PC-3 (cell line): ENCODE measurements at places on chromosomes 1 and 21. TPM values are rescaled to one million over a fixed set of nuclear protein-coding genes. Genes with fewer than 3 reads are reported as not detected.
A peak's percentile ranks its signal among the peaks of the same experiment; 100 is the strongest.

The OR2T11 gene
- not detected in 2 replicates for total RNA-seq

The UBE2U gene
- total RNA-seq, result not detected in 2 replicates

The RAVER2 gene
- total RNA-seq, result 11.4 and 12.2 TPM in 2 replicates

The LGALS8 gene
- total RNA-seq, result 45.7 and 47.9 TPM in 2 replicates

The LCE6A gene
- not detected in 2 replicates for total RNA-seq

The ACTRT2 gene
- total RNA-seq, result not detected in 2 replicates

The KDF1 gene
- 21.7 and 22.9 TPM in 2 replicates for total RNA-seq

DNA sequence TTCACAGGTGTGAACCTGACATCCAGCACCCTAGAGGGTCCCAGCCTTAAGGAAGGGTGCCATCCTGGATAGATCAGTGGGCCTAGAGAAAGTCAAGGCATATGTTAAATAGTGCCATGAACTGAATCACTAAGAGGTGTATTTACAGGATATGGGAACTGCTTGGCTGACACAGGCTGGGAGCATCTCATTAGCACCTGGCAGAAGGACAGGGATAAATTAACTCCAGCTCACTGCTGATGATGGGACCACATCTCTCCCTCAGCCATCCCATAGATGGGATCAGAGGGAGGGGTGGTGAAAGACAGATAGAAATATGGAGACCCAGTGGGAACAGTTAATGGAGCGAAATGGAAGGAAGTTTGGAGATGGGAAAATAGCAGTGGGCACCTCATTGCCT lies 122.0 kb downstream of the IGSF21 start:
- no peak for DNase-seq
- peaks cover 7% of the 10 kb centered on the region; the same call in 1 of the 2 replicates for H3K27me3 ChIP-seq
- H3K4me3 ChIP-seq, result no peak overlapping the region
- no peaks in the 10 kb centered on the region for H3K36me3 ChIP-seq
- H3K4me1 ChIP-seq, result no peaks in the 10 kb centered on the region

DNA sequence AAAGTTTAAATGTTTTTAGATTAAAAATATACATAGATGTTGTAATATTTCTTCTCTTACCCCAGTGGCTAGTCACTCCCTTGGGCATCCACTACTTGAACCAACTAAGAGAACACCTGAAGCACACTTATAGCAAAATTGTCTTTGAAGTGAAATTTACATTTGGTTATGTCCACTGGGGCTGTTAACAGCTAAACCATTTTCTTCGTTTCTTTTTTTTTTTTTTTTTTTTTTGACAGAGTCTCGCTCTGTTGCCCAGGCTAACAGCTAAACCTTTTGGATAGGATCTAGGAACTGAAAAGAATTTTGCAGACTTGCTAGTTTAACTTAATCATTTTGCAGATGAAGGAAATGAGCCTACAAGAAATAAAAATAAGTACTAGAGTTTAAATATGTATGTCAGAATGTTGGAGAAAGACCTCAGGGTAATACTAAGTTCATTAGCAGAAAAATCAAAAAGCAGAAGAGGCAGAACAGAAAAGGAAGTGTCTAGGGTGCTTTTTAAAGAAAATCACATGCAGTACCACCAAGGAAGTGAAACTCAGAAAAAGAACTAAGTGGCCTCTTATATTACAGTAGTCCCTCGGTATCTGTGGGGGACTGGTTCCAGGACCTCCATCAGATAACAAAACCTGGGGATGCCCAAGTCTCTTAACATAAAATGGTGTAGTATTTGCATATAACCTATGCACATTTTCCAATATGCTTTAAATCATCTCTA lies 11.8 kb downstream of the DRAM2 start:
- no peak overlapping the region for H3K27ac ChIP-seq
- no peak overlapping the region for H3K4me3 ChIP-seq
- H3K27me3 ChIP-seq, result no peaks in the 10 kb centered on the region
- no peak for DNase-seq
- no peaks in the 10 kb centered on the region for H3K4me1 ChIP-seq

- no peaks in the 10 kb centered on the region for H3K27me3 ChIP-seq
- no peak overlapping the region for H3K27ac ChIP-seq
- no peaks in the 10 kb centered on the region for H3K36me3 ChIP-seq
- no peak for DNase-seq
Observed at GRCh38 chr21:40829308-40829707, 17.6 kb downstream of the DSCAM start.

DNA sequence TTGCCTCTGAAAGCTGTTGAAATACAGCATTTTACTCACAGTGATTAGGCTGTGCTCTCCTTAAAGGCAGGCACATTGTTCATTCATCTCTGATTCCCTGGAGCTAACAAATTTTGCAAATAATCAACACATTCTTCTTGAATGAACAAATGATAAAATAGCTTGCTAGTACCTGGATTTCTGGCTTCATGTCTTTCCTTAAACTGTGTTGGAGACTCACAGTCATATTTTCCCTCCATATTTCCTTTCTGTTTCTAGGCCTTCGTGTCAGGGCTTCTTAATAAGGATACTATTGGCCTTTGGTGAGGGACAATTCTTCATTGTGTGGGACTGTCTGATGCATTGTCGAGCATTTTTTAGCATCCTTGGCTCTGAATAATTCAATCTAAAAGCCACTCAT lies 9.7 kb downstream of the HSD11B1 start:
- no peaks in the 10 kb centered on the region for H3K27me3 ChIP-seq
- H3K4me3 ChIP-seq, result no peak overlapping the region
- no peak for DNase-seq
- no peak overlapping the region for H3K27ac ChIP-seq
- H3K36me3 ChIP-seq, result no peaks in the 10 kb centered on the region

GRCh38 chr1:62844030-62844429 lies 60.1 kb downstream of the ATG4C start:
- H3K27me3 ChIP-seq, result no peaks in the 10 kb centered on the region
- no peaks in the 10 kb centered on the region for H3K36me3 ChIP-seq
- no peak overlapping the region for H3K27ac ChIP-seq
- no peak overlapping the region for H3K4me3 ChIP-seq
- no peak for DNase-seq
- no peaks in the 10 kb centered on the region for H3K4me1 ChIP-seq

- H3K27ac ChIP-seq, result no peak overlapping the region
- H3K27me3 ChIP-seq, result peaks cover 38% of the 10 kb centered on the region
- no peaks in the 10 kb centered on the region for H3K36me3 ChIP-seq
Observed at GRCh38 chr1:7177021-7177420, 391.8 kb downstream of the CAMTA1 start.

- H3K36me3 ChIP-seq, result no peaks in the 10 kb centered on the region
- H3K27ac ChIP-seq, result no peak overlapping the region
- H3K4me1 ChIP-seq, result peaks cover 14% of the 10 kb centered on the region
- peak; percentile 23 for DNase-seq
- H3K27me3 ChIP-seq, result no peaks in the 10 kb centered on the region
Observed at GRCh38 chr1:167229719-167230385, 9.2 kb downstream of the POU2F1 start.

- no peaks in the 10 kb centered on the region; the same call in 1 of the 2 replicates for H3K36me3 ChIP-seq
- H3K4me1 ChIP-seq, result peaks cover 12% of the 10 kb centered on the region; the same call in 1 of the 2 replicates
- H3K27ac ChIP-seq, result no peak overlapping the region
- H3K4me3 ChIP-seq, result peak overlapping the region; percentile 69
- peak; percentile 65 for DNase-seq
Observed at GRCh38 chr1:40532844-40533424, 1.5 kb downstream of the ZNF684 start.

DNA sequence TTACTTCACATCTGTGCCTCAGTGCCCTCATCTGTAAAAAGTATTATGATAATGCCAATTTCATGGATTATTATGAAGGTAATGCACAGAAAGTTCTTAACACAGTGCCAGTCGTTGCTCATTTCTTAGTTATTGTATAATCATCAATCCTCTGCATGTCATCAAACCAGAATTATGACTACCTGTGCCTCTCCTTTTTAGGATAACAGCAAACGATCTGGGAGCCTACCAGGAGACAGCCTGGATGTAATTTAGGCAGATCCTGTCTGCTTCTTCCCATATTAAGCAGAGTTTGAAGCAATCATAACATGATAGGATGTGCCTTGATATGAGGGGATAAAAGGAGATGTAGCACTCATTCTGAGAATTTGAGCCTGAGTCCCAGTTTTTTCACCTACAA lies 177.4 kb upstream of the DPT start:
- H3K27me3 ChIP-seq, result no peaks in the 10 kb centered on the region
- no peaks in the 10 kb centered on the region for H3K36me3 ChIP-seq
- H3K4me1 ChIP-seq, result peaks cover 48% of the 10 kb centered on the region
- H3K27ac ChIP-seq, result peak overlapping the region; percentile 95
- peak overlapping the region; percentile 36 for H3K4me3 ChIP-seq
- DNase-seq, result peak; percentile 51

GRCh38 chr1:75615613-75616435 lies 4.9 kb upstream of the SLC44A5 start:
- peak; percentile 16 for DNase-seq
- no peak overlapping the region for H3K27ac ChIP-seq
- peaks cover 11% of the 10 kb centered on the region for H3K4me1 ChIP-seq
- no peaks in the 10 kb centered on the region for H3K36me3 ChIP-seq
- H3K27me3 ChIP-seq, result peaks cover 46% of the 10 kb centered on the region

GRCh38 chr1:184101571-184101970 lies 50.0 kb downstream of the TSEN15 start:
- H3K36me3 ChIP-seq, result no peaks in the 10 kb centered on the region
- H3K4me1 ChIP-seq, result no peaks in the 10 kb centered on the region
- H3K4me3 ChIP-seq, result no peak overlapping the region

DNA sequence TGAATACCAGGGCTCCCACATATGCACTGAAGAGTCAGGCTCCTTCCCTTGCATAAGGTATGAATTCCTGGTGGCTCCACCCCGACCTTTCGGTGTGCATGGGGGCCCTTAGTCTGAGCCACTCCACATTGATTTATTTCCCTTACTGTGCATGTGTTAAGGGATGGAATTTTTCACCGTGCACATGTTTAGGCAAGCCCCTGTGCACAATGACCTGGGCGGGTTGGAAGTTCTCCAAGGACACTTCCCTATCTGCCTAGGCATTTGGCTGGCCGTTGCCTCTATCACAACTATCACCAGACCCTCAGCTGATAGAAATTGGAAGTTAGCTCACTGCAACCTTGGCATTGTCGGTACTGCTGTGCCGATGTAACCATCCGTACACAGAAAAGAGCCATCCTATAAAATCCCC lies 9.7 kb downstream of the S100A6 start:
- no peak overlapping the region for H3K4me3 ChIP-seq
- peaks cover 3% of the 10 kb centered on the region for H3K4me1 ChIP-seq
- no peaks in the 10 kb centered on the region for H3K36me3 ChIP-seq
- DNase-seq, result no peak
- no peaks in the 10 kb centered on the region for H3K27me3 ChIP-seq
- no peak overlapping the region for H3K27ac ChIP-seq

GRCh38 chr1:242219298-242219901 lies 220.5 kb upstream of the MAP1LC3C start:
- H3K36me3 ChIP-seq, result peaks cover 3% of the 10 kb centered on the region; the same call in 1 of the 2 replicates
- no peak overlapping the region for H3K27ac ChIP-seq
- H3K4me1 ChIP-seq, result peaks cover 2% of the 10 kb centered on the region
- H3K27me3 ChIP-seq, result no peaks in the 10 kb centered on the region
- H3K4me3 ChIP-seq, result no peak overlapping the region

DNA sequence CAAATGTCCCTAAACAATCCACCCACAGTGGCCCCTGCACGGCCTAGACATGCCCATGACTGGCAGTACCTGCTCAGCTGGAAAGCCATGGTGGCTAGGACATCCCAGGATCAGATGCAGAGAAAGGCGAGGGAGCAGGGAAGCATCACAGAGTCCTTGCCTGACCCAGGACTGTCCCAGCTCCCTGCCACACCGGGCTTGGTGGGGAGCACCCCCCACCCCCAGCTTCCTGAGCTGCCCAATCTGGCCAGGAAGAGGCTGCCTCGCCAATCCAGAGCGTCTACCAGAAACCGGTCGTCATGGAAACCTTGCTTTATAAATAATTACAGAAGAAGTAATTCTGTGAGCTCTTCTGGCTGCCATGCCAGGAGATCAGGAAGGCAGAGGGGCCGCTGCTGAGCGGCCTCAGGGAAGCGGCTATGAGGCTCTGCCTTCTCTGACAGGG lies 34.8 kb downstream of the ACOT7 start:
- no peaks in the 10 kb centered on the region for H3K27me3 ChIP-seq
- H3K36me3 ChIP-seq, result no peaks in the 10 kb centered on the region; the same call in 1 of the 2 replicates
- no peak overlapping the region for H3K27ac ChIP-seq
- no peak overlapping the region for H3K4me3 ChIP-seq

GRCh38 chr1:54275349-54275748 lies 75.4 kb downstream of the MRPL37 start:
- no peak overlapping the region for H3K4me3 ChIP-seq
- H3K36me3 ChIP-seq, result no peaks in the 10 kb centered on the region
- H3K27ac ChIP-seq, result no peak overlapping the region
- DNase-seq, result peak; percentile 33
- no peaks in the 10 kb centered on the region for H3K4me1 ChIP-seq

GRCh38 chr1:176541663-176542062 lies 78.7 kb downstream of the PAPPA2 start:
- no peak for DNase-seq
- no peak overlapping the region for H3K27ac ChIP-seq
- no peak overlapping the region for H3K4me3 ChIP-seq
- H3K4me1 ChIP-seq, result no peaks in the 10 kb centered on the region

DNA sequence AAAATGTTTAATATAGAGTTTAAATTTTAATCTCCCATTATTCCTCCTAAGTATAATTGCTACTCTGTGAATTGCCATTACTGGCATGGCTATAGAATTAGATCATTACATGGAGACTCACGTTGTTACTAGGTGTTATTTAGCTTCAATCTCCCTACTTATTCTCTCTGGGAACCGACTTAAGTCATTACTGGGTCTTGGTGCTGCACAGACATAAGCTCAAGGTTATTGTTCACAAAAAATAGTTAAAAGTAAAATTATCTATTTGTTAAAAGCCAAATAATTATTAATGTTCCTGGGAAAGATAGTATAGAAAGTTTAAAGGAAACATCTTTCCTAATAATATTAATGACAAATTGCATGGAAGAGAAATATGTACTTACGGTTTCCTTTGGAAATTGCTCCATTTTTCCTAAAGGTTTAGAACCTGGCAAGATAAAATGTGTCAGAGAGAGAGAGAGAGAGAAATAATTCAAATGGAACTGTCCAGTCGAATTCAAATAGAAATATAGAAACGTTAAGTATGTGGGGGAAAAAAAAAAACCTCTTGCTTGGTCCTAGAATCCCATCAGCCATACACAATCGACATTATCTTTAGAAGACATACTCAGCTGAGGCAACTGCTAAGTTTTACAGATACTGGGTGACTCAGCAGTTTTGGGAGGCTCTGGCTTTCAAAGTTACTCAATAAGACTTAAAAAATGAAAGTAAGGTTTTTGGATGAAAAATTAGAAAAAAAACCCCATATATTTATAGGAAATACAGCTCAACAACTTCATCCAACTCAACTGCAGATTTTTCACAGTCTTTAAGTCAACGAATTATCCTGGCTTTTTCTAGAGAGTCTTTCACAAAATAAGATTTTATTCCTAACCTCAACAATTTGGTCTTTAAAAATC lies at the start of gene SPTA1:
Gene SPTA1, minus strand, starts transcription at position 605 of the 899 bp plus-strand sequence. Its CDS starts 198 bp downstream, at position 407.
- H3K36me3 ChIP-seq, result no peaks in the 10 kb centered on the region
- no peak within 1 kb of the TSS for H3K27ac ChIP-seq
- no peaks in the 10 kb centered on the region for H3K4me1 ChIP-seq
- H3K27me3 ChIP-seq, result peaks cover 15% of the 10 kb centered on the region; the same call in 1 of the 2 replicates

- H3K27me3 ChIP-seq, result no peaks in the 10 kb centered on the region
- DNase-seq, result peak; percentile 66
- peak overlapping the region; percentile 20; the same call in 1 of the 2 replicates for H3K4me3 ChIP-seq
- peaks cover 25% of the 10 kb centered on the region for H3K4me1 ChIP-seq
- H3K27ac ChIP-seq, result peak overlapping the region; percentile 96
Observed at GRCh38 chr1:64981601-64982533, 15.5 kb upstream of the JAK1 start.
